ENCODE measurements at places on chromosomes 6 and 20. TPM values are rescaled to one million over a fixed set of nuclear protein-coding genes. Genes with fewer than 3 reads are reported as not detected.

The CYP39A1 gene
- total RNA-seq: 5.1 TPM

The SLCO4A1 gene
- 16.3 TPM for total RNA-seq

The CD24 gene
- total RNA-seq: 193 TPM

The THBD gene
- 5.1 TPM for total RNA-seq

The HLA-DQB2 gene
- total RNA-seq: not detected

The HRH3 gene
- total RNA-seq: not detected

DNA sequence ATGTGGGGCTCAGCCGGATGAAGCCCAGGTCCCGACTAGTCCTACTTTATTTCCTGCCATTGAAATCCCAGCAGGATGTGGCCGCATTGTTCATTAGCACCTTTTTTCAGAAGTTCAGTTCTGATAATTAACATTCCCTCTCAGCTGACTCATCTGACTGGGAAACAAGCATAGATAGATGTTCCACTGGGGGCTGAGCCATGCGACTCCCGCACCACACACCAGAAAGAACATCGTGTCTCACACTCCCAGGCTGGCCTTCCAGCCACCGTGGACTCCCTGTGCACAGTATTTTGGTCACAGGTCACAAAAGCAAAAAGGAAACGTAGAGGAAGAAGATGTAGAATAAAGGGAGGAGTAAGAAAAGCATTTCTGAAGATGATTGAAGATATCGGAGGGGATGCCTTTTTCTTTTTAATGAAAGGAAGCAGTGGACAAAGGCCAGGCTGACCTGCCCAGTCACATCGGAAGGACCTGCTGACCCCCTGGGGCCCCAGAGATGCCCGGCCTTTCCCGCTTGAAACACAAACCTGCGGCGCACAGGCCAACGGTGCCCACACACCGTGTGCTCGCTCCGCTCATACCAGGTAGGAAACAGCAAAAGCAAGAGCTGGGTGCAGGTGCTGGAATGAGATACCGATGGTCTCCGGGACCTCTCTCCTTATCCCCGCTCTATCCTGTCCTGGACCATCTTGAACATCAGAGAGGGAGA lies 11.8 kb downstream of the RPS6KA2 start:
- peak; percentile 39 for DNase-seq

DNA sequence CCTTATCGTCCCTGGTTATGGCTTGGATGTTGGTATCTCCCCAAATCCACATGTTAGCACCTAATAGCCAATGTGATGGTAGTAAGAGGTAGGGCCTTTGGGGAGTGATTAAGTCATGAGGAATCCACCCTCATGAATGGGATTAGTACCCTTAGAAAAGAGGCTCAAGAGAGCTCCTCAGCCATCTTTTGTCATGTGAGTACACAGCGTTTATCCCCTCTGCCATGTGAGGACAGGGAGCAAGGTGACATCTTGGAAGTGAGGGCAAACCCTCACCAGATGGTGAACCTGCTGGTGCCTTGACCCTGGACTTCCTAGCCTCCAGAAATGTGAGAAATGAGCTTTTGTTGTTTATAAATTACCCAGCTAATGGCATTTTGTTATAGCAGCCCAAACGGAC lies 16.1 kb upstream of the SIRPB2 start:
- DNase-seq: no peak

GRCh38 chr6:74259981-74260380 lies 564.0 kb downstream of the CD109 start:
- no peak for DNase-seq

DNA sequence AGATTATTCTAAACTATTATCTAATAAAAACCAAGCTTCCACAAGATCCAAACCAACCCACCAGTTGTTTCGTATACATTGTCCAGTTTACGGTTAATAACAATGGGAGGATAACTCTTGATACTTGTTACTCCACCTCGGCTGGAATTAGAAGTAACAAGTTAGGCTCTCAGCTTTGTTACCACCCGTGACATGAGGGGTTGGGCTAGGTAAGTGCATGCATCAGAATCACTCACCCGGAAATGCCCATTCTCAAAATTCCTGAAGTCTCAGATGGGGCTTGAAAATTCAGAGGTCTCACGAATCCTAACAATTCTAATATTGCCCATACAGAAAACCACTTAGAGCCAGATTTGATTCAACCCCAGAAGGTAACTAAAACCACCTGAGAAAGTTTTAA lies 27.0 kb upstream of the SERPINB1 start:
- no peak for DNase-seq

GRCh38 chr6:3625149-3625979 lies 126.1 kb downstream of the PXDC1 start:
- DNase-seq: no peak

DNA sequence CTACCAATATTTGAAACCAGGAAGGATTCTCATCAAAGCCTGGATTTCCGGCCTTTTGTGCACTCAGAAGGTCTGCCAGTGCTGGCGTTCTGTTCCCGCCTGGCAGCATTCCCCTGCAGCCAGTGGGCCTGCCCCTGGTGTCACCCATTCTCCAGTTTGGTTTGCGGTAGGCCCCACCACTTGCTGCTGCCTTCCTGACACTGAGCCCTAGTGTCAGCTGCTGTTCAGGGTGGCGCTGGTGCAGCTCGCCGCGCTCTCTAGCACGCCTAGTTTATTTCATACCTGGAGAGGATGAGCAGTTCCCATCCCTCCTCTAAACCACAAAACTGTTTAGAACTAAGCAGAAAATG lies 9.5 kb downstream of the NPEPL1 start:
- DNase-seq: no peak

DNA sequence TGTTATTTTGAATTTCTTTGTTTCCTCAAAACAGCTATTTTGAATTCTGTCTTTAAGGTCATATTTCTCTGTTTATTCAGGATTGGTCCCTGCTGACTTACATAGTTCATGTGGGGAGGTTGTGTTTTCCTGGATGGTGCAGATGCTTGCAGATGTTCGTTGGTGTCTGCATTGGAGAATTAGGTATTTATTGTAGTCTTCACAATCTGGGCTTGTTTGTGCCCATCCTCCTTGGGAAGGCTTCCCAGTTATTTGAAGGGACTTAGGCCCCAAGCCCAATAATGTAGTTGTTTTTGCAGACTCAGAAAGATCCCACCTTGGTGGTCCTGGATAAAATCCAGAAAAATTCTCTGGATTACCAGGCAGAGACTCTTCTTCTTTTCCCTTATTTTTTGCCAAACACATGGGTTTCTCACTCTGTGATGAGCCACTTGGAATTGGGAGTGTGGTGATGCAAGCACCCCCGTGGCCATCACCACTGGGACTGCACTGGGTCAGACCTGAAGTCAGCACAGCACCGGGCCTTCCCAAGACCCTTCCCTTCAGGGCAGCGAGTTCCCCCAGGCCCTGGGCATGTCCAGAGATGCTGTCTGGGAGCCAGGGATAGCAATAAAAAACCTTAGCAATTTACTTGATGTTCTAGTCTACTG lies 81.6 kb upstream of the EZR start:
- DNase-seq: no peak

DNA sequence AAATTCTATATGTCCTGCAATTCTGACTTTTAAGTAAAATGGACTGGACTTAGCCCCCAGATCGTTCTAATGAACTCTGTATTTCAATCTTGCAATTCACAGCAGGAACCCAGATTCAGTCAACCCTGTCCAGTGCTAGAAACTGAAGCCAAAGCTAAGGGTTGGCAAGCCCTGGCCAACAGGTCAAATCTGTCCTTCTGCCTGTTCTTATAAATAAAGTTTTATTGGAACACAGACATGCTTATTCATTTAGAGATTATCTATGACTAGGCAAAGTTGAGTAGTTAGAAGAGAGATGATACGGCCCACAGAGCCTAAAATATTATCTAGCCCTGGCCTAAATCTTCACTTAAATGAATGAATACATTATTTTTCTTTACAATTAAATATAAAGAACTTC lies 339.2 kb upstream of the JARID2 start:
- DNase-seq: no peak

DNA sequence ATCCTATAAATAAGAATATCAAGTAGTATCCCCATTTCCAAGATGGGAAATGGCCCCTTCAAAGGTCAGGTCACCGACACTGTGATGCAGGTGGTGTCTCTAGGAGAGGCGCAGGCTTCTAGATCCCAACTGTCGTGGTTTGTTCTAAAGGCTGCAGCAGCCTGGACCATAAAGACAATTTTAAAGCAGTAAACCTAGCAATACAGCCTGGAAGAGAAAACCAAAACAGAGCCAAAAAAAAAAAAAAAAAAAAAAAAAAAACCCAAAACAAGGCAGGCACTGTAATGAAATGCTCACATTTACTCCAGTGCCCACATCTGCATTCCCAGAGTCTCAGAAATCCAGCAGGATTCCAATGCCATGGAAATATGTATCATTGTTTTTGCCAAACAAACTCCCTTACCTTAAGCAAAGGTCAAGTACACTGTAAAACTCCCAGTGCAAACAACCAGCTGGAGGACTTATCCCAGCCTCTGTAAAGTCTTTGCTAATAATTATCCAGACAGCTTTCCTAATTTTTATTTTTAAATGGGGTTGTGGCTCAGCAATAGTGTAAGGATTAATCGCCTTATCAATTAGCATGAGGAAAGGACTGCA lies 98.2 kb downstream of the PSMG4 start:
- no peak for DNase-seq

- peak; percentile 64 for DNase-seq
Observed at GRCh38 chr6:157329829-157330228, 6.5 kb upstream of the TMEM242 start.

- peak; percentile 48 for DNase-seq
Observed at GRCh38 chr20:51749674-51750036, 18.5 kb downstream of the ATP9A start.

GRCh38 chr6:35191889-35192288 lies 21.9 kb upstream of the SCUBE3 start:
- DNase-seq: no peak

DNA sequence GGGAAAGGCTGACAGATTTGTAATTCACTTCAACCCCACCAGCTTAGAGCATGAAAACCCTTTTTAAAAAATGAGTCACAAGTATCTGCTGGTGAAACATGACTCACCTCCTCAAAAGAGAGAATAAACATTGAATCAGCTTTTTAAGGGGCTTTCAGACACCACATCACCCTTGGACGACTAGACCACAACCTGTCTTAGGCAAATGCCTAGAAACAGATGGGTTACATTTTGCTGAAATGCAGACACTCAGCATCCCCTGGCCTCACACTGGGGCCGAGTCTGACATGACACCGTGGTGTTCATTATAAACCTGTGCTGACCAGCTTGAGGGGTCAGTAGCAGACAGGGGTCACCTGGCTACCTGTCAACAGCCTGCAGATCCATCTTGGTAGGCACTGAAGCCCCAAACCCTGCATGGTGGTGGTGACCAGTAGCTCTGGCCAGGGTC lies 175.3 kb upstream of the CST7 start:
- peak; percentile 53 for DNase-seq

DNA sequence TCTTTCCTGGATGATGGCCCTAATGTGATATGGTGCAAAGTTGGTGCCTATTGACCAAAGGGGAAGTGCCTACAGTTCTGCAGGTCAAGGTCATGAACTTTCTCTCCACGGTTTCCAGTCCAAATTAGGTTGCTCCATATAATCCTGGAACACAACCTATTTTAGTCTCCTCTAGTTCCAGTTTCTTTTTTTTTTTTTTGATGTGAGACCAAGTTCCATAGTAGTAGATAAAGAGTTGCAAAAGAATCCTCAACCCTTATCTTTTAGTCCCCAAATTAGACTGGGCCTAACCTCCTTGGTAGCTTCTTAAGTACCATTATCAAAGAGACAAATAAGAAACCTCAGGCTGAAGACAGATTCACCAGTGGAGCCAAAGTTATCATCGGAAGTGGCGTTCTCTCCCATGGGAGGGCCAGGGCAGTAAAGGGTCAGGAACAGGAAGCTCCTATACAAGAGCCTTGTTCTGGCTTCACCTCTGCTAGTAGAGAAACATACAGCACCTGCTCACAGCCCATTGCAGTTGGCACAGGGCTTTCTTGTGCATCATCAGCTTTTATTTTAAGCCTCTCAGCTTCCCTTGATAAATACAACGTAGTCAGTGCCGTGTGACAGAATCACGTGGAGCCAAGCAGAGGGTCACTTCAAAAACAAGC lies 132.2 kb upstream of the RREB1 start:
- DNase-seq: no peak

DNA sequence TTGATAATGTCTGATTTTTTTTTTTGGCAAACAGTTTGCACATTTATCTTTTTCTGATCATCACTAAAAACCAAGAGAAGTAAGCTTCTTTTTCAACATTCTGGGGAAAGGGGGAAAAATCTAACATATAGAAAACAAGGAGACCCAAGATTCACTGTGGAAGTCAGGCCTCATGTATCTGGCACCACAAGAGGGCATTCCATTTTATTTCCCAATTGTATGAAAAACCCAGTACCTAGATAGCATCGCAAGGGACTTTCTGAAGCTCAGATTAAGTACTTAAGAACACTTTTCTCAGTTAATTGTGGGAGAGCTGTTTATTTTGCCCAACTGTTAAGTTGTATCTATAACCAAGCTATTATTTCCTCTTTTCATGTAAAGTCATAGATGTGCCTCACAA lies 152.9 kb downstream of the KLHL32 start:
- DNase-seq: no peak

- peak; percentile 25 for DNase-seq
Observed at GRCh38 chr6:48766349-48766748, 655.4 kb upstream of the PTCHD4 start.

- DNase-seq: no peak
Observed at GRCh38 chr20:2610941-2611720, 41.3 kb upstream of the NOP56 start.

DNA sequence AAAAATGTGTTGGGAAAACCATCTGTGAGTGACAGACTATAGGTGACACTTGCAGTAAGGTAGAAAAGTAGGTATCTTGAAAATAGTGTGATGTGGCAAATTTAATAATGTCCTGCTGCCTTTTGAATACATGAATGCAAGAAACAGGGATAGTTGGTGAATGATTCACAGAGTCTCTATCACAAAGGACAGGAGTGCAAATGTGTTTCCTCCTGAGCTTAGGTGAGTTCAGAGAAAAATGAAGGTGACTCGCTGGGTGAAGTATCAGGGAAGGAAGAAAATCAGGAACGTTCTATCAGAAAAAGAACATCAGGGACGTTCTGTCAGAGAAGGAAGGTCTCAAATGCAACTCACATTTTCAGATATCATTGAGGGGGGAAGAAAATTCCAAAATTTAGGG lies 557.8 kb upstream of the SLC35B3 start:
- no peak for DNase-seq

DNA sequence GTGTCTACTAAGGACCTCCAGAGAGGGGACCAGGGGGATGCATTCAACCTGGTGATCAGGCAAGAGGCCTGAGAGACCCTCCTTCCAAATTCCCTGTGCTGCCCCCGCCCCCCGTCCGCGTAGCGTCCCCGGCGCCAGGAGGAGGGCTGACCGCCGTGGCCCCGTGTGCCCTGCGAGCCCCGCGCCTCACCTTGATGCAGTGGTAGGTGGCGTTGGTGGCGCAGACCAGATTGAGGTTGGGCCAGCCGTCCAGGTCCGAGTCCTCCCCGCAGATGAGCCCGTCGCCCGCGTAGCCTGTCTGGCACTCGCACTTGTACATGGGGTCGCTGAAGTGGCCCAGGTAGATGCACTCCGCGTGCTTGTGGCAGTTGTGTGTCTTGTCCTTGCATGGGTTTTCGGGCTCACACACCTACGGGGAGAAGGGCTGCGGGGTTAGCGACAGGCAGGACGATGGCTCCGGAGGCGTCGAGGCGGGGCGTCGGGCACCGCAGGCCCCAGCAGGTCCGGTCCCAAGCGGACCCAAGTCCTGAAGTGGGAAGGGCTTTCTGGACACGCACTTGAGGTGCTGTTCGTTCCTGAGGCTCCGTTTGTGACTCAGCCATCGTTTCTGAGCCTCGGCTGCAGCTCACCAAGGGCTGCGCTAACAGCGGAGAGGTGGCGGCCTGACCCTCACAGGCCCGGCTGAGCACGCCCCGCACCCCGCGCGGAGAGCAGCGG lies 21.7 kb downstream of the THBS2 start:
- no peak for DNase-seq

- no peak for DNase-seq
Observed at GRCh38 chr6:100138346-100139022, 144.5 kb upstream of the MCHR2 start.
